Pulmonary artery endothelial cell (primary cell): ENCODE measurements at places on chromosomes 16 and 17.

DNA sequence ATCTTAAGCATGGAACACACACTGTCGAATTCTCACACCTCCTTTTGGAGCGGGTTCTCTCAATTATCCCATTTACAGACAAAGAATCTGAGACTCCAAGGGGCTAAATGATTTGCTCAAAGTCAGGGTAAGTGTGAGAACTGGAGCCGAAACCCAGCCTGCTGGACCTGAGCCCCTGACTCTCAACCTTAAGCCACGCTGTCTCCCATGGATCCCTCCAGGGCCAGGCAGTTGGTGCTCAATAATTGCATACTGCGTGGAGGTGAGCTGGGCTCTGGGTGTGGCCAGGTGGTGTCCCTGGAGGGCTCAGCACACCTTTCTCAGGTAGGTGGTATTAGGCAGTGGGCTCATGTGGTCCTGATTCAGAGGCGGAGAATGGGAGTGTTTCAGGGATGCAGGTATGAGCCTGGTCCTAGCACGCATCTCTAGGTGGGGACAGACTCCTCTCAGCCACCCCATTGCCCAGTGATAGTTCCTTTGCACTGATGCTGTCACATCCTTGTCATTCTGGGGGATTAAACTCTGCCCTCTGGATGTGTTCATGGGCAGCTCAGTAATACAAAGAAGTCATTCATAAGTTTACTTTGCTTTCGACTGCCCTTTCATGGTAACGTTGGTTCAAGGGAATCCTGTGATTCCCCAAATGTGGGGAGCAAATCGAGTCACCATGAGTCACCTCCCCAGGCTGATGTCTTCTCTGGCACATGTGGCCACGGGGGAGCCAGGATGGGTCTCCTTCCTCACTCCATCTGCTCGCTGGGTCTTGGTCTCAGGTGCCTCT, 399.5 kb upstream of the TNRC6C start:
- DNase-seq, result no peak

GRCh38 chr17:81090361-81091136, 55.6 kb downstream of the BAIAP2 start:
- DNase-seq, result no peak

DNA sequence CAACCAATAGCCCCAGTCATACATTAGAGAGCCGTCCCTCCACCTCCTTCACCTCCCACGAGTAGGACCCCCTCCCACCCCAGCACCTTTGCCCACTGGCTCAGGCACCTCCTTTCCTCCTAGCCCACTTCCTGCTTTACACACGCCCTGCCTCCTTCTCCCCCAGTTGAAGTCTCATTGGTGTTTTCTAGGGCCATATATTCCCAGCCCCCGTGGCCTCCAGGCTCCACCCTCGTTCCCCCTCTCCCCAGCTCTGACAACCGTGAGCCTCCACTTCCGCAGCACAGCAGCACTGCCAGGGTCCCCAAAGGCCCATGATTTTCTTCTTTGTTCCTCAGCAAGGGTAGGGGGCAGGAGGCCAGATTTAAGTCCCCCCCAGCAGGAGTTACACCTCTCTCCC, 340.3 kb upstream of the TNRC6C start:
- no peak for DNase-seq

DNA sequence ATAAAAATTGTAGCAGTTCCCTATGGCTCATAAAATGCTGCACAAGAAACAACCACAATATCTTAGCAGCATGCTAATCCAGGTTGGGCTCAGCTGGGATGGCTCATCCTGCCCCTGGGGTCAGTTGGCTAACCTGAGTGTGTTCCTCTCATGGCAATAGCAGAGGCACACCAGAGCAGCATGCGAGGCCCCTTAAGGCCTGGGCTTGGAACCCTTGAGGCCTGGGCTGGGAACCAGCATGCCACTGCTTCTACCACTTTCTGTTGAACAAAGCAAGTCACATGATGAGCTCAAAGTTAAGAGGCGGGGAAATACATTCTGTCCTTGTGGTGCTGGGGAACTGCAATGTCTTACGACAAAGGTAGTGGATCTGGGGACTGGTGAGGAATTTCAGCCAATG, 154.4 kb upstream of the FOXF1 start:
- no peak for DNase-seq

- peak; percentile 60 for DNase-seq
Measured at GRCh38 chr17:9371019-9371418, 204.6 kb downstream of the STX8 start.

- no peak for DNase-seq
Measured at GRCh38 chr16:23365602-23366240, 63.6 kb downstream of the SCNN1B start.

DNA sequence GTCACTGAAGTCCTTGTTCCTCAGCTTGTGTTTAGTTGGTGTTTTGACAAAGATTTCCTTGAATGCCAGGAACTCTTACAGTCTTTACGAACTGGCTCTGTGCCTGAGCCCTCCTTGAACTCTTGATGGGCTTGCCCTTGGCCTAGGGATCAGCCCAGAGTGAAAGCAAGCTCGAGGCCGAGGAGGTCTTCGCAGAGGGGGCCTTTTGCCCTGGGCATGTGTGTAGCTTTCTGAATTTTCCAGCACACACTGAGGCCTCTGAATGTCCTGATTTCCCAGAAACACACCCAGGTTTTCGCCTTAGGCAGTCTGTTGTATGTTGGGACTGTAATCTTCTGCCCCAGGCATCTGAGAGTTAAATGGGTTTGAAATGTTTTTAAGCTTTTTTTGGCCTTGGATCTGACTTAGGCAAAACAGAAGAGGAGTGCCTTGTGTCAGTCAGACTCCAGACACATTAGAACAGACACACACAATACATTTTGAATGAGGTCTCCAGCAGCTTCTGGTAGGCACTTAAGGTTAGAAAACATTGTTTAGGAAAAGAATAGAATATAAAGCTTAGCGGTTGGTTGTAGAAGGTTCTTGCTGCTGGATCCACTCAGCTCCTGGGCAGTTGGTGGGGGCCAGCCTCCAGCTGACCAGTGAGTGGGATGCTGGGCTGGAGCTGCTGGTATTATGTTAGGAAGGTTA, 17.1 kb downstream of the FOXK2 start:
- no peak for DNase-seq

GRCh38 chr17:58694302-58694701, 1.9 kb downstream of the RAD51C start:
- DNase-seq, result no peak

GRCh38 chr17:50944054-50944901, 78.1 kb upstream of the TOB1 start:
- DNase-seq, result no peak

DNA sequence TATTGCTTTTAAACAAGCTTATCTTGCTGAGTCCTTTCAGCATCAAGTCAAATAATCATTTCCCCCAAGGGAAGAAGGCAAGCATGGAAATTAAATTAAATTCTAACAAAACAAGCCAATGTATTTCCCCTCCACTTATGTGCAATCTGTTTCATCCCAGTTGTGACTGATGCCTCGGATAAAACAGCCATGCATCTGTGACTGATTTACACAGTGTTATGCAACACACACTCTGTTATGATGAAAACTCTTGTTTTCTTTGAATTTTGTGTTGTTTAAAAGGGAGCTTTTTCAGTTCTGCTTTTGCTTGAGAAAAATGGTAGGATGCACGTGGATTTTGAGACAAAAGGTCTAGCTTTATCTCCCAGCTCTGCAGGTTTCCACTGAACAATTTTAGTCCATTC, 32.6 kb downstream of the TMEM100 start:
- DNase-seq, result no peak

GRCh38 chr17:4387137-4387536, 20.7 kb upstream of the UBE2G1 start:
- DNase-seq, result no peak

DNA sequence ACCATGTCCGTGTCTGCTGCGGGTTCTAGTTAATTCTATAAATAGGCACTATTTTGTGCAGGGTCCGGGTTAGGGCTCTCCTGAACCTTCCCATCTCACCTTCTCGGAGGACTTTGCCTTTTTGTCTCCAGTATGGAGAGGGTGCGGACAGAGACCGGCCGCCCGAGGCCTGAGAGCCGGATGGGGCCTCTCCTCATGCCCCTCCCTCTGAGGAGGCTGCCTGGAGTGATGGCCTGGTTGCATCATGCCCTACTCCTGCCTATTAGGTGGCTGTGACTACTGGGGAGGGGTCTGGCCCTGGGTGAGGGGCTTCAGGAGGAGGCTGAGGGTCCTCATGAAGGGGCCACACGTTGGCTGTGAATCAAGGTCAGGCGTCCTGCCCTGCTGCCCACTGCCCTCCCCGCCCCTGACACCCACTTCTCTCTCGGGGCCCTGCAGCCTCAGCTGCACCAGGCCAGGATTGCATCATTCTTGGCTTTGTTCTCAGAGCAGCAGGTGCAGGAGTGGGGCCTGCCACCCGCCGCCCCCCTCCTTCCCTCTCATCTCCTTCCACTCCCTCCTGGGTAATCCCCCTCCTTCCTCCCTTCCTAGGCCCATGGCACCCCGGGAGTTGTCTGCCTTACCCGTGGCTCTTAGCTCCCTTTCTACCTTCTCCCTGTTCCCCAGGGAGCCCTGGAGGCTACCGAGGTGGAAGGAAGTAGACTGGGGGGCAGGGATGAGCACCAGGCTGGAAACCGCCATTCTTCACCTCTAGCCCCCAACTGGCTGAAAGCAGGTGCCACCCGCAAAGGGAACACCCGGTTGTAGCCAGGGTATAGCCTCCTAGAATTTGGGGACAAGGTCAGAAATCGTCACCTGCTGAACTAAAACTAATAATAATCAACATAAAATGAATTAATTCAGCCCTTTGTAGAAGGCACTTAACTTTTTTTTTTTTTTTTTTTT, 12.7 kb upstream of the ARHGAP23 start:
- no peak for DNase-seq

DNA sequence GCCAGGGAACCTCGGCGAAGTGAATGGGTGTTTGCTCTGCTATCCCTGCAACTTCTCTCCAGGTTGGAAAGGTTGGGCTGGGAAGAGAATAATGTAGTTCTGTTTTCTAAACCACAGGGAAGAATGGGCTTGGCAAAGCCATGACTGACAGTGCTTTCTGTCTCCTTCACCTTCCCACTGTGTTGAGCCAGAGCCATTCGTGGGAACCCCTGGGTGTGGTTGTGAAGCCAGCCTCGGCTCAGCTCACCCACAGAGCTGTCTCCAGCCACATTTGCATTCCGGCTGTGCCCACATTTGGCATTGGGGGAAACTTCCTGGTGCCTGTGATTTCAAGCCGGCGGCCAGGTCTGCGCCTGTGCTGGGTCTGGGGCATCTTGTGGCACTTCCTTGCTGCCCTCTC, 39.9 kb downstream of the BAIAP2 start:
- DNase-seq, result no peak

DNA sequence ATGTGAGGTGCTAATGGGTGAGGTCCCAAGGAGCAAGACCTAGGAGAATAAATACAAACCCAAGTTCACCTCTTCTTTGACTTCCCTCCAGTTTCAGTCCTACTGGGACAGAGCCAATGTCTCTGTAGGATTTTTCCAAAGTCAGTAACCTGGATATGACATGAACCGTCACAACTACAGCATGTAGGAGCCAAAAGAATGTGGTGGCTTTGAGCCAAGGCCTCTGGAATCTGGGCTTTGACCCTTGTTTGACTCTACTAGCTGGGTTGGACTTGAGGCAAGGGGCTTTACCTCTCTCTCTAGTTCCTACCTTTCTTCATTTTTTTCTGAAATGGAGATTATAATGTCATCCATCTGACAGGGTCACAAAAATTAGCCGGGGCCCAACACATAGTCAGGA, 91.4 kb downstream of the CACNG3 start:
- no peak for DNase-seq

GRCh38 chr17:75380315-75380714, 25.2 kb downstream of the GRB2 start:
- no peak for DNase-seq

DNA sequence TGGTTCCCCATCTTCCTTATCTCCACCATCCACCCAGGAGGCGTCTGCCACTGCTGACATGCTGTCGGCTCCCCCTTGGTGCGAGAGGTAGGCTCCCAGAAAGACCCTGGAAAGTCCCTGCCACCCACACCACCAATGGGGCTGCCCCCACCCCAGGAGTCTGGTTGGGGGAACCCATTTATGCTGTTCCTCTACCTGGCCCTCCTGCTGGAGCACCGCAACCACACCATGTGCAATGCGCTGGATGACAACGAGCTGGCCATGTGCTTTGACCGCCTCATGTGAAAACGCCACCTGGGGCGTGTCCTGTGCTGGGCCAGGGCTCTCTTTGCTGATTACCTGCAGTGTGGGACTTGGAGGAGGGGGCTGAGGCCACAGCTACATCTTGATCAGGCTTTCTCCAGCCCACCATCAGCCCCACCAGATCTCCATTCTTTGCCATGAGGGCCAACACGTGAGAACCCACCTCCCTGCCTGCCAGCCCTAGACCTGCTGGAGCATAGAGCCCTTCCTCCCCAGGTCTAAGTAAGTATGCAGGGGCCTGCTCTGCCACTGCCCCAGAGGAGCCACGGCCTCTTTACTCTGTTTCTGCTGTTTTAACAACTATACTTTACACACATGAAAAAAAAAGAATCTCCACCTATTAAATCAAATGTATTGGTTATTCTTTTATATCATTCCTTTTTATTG, 7.9 kb upstream of the ALDH3A1 start:
- DNase-seq, result no peak

- DNase-seq, result no peak
Measured at GRCh38 chr16:49000594-49000993, 281.0 kb downstream of the CBLN1 start.

DNA sequence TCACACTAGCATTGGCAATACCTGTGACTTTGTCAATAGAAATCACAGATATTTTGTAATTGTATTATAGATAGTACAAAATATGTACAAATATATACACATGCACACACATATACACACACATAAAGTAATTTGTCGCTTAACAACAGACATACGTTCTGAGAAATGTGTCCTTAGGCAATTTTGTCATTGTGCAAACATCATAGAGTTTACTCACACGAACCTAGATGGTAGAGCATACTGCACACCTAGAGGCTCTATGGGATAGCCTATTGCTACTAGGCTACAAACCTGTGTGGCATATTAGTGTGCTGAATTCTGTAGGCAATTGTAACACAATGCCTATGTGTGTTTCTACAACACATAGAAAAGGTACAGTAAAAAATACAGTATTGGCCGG, 11.0 kb downstream of the UNC119 start:
- no peak for DNase-seq

GRCh38 chr17:903691-904481, 75.7 kb downstream of the NXN start:
- no peak for DNase-seq

DNA sequence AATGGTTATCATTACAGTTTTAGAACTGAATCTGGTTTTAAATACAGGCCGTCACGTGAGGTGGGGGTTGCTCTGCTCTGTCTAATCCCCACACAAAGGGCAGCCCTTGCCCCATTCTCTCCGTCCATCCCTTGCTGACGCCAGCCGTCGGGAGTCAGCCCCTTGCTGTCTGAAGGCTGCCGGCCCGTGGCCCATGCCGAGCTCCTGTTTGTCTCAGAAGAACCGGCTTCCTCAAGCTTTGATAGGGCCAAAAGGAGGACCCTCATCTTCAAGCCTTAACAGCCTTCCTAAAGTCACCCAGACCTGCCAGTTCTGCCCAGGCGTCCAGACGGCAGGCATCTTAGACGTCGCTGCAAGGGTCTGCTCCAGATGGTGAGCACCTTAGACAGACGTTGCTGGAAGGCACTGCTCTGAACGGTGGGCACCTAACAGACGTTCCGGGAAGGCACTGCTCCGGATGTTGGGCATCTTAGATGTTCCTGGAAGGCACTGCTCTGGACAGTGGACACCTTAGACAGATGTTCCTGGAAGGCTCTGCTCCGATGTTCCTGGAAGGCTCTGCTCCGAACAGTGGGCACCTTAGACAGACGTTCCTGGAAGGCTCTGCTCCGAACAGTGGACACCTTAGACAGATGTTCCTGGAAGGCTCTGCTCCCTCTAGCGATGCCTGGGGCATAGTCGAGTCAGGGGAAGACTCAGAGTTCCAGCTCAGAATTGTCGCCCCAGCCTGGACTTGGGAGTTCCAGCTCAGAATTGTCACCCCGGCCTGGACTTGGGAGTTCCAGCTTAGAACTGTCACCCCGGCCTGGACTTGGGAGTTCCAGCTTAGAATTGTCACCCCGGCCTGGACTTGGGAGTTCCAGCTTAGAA, 35.1 kb upstream of the CHMP6 start:
- DNase-seq, result no peak
